ENCODE measurements at places on chromosomes 5 and 9. TPM values are rescaled to one million over a fixed set of nuclear protein-coding genes. Genes with fewer than 3 reads are reported as not detected.

DNA sequence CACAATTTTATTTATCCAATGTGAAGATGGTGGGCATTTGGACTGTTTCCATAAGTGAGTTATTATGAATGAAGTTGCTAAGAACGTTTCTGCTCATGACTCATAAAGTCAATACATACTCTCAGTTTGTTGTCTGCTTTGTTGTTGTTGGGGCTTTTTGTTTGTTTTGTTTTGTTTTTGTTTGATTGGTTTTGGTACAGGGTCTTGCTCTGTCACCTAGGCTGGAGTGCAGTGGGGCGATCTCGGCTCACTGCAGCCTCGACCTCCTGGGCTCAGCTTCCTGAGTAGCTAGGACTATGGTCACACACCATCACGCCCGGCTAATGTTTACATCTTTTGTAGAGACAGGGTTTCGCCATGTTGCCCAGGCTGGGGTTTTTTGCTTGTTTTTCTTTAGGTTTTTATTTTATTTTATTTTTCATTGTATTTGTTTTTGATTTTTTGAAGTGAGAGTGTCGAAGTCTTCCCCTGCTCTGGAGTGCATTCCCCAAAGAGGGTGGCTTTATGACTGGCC lies 18.0 kb downstream of the TRIM7 start:
- no peaks in the 10 kb centered on the region for H3K4me1 ChIP-seq
- no peaks in the 10 kb centered on the region for H3K36me3 ChIP-seq
- peak; percentile 33 for DNase-seq
- no peak overlapping the region for H3K4me3 ChIP-seq

DNA sequence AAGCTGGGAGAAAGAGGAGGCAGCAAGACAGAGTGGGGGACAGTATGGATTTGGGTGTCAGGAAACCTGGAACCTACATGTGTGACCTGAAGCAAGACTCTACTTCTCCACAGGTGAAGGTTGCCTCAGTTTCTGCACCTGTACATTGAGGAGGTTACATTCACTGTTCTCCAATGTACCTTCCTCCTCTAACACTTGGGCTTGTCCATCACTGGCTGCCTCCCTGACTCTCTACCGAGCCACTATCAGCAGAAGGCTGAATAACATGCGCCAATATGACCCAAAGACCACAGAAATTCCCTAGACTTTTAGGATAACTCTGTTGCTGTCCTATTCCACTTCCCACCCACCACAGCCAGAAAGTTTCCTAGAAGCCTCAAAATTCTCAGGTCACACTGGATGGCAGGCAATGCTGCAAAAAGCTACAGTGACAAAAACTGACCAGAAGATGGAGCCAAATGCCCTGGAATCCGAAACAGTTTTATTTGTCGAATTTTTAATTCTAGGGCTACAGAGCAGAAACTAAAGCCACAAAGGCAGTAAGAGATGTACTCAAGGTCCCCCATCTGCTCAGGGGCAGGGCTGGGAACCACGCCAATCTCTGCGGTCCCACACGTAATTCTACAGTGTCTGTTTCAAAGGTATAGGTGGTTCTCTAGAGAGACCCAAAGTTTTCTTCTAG lies 64.4 kb downstream of the FAM114A2 start:
- no peaks in the 10 kb centered on the region for H3K4me1 ChIP-seq
- H3K36me3 ChIP-seq, result no peaks in the 10 kb centered on the region
- no peak overlapping the region for H3K4me3 ChIP-seq
- DNase-seq, result no peak
- no peaks in the 10 kb centered on the region for H3K27me3 ChIP-seq

DNA sequence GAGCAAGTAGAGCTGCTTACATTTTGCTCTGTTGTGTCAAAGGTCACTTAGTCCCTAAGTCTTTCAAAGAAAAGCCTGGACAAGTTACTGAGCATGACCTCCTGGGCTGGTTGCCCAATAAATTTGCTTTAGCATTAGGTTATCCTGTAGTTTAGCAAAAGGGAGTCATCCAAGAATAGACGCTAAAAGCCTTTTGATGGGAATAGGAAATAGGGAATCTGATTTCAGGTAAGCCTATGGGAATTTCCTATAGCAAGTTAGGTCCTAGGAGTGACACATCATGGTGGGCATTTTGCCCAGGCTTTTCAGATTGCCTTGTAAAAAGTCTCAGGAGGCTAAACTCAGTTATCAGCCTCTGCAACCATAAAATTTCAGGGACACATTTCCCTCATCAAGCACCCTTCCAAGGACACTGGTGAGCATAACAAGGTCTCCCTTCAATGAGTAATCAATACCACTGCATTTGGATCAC lies 67.6 kb upstream of the RANBP3L start:
- H3K36me3 ChIP-seq, result no peaks in the 10 kb centered on the region
- no peak overlapping the region for H3K27ac ChIP-seq
- no peaks in the 10 kb centered on the region for H3K4me1 ChIP-seq
- no peak for DNase-seq
- no peaks in the 10 kb centered on the region for H3K27me3 ChIP-seq
- H3K4me3 ChIP-seq, result no peak overlapping the region

DNA sequence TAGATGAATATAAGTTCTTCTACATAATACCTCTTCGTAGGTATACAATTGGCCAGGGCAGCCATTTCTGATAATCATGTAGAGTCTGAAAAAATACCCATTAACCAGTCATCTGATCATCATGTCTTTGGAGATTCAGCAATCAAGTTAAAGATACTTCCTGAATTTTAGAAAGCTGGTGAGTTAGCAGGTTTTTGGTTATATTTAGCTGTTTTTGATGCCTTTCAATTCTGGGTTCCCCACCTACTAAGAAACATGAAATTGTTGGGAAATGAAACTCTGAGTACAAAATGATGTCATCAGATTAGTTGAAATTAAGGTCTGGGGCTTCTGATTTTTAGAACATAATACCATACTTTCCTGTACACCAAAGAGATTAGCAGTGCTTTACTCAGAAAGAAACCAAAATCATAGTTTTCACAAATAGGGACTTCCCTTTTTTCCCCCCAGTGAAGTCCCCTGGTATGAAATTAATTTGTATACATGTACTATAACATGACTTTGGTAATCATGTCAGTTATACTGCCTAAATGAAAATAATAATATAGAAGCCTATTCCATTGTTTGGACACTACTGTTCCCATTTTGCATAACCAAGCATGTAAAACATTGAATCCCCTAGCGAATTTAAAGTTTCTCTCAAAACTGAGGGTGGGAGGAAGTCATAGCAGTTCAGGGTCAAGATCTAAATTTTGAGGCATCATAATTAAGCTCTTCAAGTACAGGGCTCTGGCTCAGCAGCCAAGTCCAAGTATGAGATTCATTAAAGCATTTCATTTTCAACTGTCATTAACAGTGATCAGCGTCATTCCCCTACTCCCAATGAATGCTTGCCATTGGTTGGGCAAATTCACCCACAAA lies 17.9 kb downstream of the PRLR start:
- DNase-seq, result no peak
- H3K4me3 ChIP-seq, result no peak overlapping the region
- no peak overlapping the region for H3K27ac ChIP-seq
- no peaks in the 10 kb centered on the region for H3K36me3 ChIP-seq

- no peak for DNase-seq
- no peak overlapping the region for H3K4me3 ChIP-seq
- no peak overlapping the region for H3K27ac ChIP-seq
- peaks cover 2% of the 10 kb centered on the region for H3K4me1 ChIP-seq
These were observed 89.4 kb downstream of the SH3TC2 start for GRCh38 chr5:148973455-148973854.

DNA sequence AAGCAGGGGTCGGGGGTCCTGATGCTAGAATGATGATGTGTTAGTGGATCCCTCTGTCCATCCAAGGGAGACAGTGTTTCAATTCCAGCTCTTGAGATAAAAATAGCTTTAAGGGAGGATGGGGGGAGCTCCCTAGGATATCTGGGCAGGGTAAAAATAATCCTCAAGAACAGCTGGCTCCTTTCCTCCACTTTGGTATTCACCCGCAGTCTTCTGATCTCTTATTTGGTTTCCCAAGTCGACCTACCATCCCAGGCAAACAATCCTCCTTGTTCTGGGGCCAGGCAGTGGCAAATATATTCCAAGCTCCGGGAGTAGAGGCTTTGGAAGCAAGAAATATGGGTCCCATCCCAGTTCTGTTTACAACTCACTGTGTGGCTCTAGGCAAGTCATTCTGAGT lies 14.5 kb upstream of the COL27A1 start:
- DNase-seq, result no peak
- no peak overlapping the region for H3K27ac ChIP-seq
- no peaks in the 10 kb centered on the region for H3K4me1 ChIP-seq

DNA sequence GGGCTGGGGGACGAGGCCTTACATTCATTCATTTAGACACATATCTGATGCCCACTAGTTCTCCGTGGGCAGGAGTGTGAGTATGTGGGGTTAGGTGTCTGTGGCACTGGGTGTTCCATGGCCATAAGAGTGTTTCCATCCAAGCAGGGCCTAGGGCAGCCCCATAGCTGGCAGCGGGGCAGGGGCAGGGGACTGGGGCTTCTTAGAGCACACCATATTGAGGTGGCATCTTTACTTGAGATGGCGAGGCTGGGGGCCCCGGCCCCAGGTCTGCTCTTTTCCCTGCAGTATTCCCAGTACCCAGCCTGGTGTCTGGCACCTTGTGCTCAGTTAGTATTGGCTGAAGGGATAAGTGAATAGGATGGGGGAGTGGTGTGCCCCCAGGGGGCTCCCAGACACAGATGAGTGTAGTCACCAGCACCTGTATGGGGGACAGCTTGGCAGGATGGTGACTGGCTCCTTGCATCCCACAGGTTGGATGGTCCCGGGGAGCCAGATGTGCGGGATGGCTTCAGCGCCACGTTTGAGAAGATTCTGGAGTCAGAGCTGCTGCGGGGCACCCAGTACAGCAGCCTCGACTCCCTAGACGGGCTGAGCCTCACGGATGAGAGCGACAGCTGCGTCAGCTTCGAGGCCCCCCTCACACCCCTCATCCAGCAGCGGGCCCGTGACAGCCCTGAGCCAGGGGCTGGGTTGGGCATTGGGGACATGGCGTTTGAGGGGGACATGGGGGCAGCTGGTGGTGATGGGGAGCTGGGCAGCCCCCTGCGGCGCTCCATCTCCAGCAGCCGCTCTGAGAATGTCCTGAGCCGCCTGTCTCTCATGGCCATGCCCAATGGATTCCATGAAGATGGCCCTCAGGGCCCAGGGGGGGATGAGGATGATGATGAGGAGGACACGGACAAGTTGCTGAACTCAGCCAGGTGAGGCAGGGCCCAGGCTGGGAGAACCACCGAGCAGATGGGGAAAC lies 17.5 kb downstream of the PSD2 start:
- no peaks in the 10 kb centered on the region for H3K27me3 ChIP-seq
- DNase-seq, result peak; percentile 65
- no peaks in the 10 kb centered on the region for H3K36me3 ChIP-seq
- no peak overlapping the region for H3K27ac ChIP-seq
- no peak overlapping the region for H3K4me3 ChIP-seq

GRCh38 chr5:167642779-167643517 lies 648.5 kb upstream of the WWC1 start:
- H3K36me3 ChIP-seq, result no peaks in the 10 kb centered on the region
- no peak overlapping the region for H3K27ac ChIP-seq

SLC45A2 gene
- 0.54 TPM for total RNA-seq

ADAMTS2 gene
- total RNA-seq, result 49.8 TPM

- no peaks in the 10 kb centered on the region for H3K36me3 ChIP-seq
- no peak overlapping the region for H3K27ac ChIP-seq
- no peak for DNase-seq
- no peaks in the 10 kb centered on the region for H3K27me3 ChIP-seq
- no peaks in the 10 kb centered on the region for H3K4me1 ChIP-seq
These were observed 11.2 kb downstream of the LRRC26 start for GRCh38 chr9:137158625-137159024.

GRCh38 chr9:118570066-118570465 lies 799.2 kb downstream of the BRINP1 start:
- H3K4me3 ChIP-seq, result no peak overlapping the region
- no peaks in the 10 kb centered on the region for H3K4me1 ChIP-seq
- H3K27ac ChIP-seq, result no peak overlapping the region
- DNase-seq, result no peak
- no peaks in the 10 kb centered on the region for H3K36me3 ChIP-seq
- no peaks in the 10 kb centered on the region for H3K27me3 ChIP-seq

DNA sequence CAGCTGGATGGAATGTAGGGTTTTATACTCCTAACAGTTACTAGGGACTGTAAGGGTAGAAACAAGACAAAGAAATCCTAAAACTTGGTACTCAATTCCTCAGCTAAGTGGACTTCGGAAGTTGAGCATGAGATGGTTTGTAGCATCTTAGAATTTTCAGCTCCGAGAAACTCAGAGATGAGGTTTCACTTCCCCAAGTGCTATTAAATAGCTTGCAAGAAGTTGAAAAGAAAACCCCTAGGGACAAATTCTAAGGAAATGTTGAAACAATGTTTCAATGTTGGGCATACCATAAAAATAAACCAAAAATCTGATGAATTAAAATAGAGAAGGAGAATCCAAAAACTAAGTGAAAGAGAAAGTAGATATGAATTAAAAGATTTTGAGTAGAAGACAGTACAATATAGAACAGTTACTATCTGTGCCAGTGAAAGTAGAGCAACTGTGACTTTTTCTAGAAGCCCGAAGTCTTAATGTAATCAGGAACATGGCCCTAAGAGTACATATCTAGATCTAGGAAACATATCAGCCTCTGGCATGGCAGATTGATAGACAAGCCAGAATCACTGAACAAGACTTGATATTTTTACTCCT lies 308.6 kb upstream of the RGMB start:
- no peaks in the 10 kb centered on the region for H3K4me1 ChIP-seq
- no peak overlapping the region for H3K4me3 ChIP-seq
- H3K27ac ChIP-seq, result no peak overlapping the region
- no peak for DNase-seq

DNA sequence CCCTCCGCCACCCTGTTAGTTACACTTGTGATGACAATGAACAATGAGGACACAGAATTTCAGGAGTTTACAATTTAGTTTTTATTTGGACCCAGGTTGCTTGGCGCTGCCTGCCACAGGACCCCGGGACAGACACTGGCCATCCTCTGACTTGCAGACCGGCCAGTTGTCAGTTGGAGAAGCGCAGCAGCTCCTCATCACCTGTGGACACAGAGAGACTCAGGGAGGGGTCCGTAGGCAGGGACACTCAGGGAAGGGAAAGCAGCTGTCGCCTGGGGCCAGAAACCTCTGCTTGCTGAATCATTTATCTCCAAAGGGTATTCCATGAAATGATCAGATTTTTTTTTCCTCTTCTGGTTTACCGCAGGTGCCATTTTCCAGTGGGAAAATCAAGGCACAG lies 18.0 kb downstream of the AMBP start:
- H3K36me3 ChIP-seq, result no peaks in the 10 kb centered on the region
- no peaks in the 10 kb centered on the region for H3K27me3 ChIP-seq
- no peak overlapping the region for H3K4me3 ChIP-seq

DNA sequence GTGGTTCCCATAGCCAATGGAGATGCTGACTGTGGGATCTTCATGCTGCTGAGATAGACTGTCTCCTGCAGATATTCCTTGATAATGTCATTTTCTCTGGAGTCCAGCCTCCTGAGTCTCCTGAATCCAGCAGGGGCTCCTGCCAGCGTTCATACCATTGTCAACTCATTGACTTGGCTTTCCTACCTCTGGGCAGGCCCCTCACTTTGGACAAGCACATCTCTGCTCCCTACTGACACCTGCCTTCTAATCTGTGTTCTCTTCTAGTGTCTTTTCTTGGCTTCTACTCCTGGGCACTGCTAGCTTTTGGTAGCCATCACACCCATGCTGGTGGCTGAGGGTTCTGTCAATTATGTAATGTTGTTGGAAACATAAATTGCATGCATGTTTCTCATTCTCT lies 138.0 kb downstream of the ADCY2 start:
- H3K4me3 ChIP-seq, result no peak overlapping the region

GRCh38 chr5:158813275-158813674 lies 286.4 kb downstream of the EBF1 start:
- H3K4me1 ChIP-seq, result no peaks in the 10 kb centered on the region
- H3K36me3 ChIP-seq, result no peaks in the 10 kb centered on the region
- no peak overlapping the region for H3K27ac ChIP-seq

CDX1 gene
- total RNA-seq, result not detected

Data from aorta (tissue), 5 donors.